ENCODE measurements at places on chromosomes 4 and X.

DNA sequence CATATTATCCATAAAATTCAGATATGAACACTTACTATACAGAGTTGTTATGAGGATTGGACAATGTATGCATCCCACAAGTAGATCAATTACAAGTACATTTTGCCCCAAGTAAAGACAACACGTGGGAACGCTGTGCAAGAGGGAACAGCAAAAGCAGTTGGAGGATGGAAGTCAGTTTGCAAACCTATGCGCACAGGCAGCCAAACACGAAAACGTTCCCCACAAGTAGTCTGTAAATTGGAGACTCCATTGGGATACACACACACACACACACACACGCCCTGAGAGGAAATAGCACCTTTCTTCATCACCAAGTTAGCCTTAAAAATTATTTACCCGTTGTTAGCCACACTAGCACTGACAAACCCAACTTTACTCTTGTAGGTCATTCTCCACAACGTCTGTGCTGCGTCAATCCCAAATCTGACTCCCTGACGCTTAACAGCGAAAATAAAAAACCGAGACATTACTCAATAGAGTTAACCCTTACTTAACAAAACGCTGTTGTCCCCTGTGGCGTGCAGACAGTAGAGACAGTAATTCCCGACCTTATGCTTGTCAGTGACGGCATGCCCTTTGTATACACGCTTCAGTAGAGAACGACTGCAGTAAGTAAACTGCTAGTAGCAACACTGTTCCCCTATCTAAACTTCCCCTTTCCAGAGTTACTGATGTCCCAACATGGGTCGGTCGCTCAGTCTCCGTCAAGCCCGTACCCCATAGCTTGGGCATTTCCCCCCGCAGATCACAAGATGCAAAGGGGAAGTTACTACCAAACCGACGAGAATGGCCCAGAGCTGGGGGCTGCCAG is 730 bp downstream of the MANBA start:
- DNase-seq, result no peak

DNA sequence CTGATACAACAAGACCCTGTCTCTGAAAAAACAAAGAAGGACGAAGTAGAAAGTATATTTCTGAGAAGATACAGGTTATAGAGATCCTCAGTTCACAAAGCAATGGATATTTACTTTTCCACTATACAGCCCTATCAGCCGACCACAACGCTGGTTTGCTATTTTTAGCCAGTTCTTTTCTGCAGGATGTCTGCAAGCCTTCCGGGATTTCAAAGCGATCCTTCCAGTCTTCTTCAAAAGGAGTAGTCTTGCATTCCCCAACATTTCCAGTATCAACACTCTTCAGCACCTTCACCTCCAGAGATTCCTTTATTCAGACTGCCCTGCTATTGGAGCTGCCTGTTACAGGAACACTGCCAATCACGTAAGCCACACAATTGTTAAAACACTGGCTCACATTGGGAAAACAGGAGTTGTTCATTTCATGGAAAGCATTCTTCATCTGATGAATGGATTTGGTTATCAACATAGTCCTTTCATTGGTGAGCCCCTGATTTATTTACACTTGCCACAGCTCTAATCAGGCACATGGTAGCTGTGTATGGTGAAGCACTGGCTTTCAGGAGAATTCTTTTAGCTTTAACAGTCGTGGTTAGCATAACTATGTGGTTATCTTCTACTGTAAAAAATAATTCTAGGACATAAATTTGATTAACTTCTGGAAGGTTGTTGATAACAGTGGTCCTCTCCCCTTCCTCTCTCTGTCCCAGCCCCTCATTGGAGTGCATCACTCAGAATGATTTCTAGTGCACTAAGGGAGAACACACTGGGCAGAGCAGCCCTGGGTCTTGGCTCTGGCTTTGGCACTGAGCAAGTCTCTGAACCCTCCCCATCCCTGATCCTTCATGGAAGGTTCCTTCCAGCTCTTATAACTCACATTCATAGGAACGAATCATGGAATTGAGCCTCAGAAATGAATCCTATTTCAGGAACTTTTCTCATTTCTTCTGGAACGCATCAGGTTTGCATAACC is 109.9 kb upstream of the SORBS2 start:
- DNase-seq, result no peak

DNA sequence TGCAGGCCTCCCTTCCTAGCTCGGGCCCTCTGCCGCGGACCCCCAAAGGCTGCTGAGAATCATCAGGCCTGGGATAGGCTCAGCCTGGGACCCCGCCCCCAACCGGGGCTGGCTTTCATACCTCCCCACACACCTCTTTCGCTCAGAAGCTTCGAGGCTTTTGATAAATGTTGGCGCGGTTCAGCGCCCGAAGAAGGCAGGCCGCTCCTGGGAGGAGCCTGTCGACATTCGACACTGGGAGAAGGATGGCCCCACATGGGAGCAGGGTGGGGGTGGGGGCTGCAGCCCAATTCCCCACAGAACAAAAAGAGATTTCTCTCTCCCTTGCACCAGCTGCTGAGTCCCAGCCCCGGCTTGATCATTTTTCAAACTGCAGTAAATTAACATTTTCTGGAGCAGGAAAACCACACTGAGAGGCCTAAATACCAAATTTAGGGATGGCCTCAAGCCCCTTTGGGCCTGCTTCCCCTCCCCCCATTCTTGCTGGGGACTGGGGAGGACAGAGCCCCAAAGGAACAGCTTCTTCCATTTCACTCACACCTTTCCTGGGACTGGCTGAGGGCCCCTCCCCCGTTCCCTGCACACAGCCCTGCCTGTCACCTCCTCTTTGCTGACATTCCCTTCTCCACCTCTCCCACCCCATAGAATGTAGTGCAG is 112.9 kb upstream of the PJA1 start:
- no peak for DNase-seq

GRCh38 chr4:71380788-71381187 is 42.0 kb downstream of the SLC4A4 start:
- DNase-seq, result no peak

All from activated CD8-positive, alpha-beta memory T cell treated with anti-CD3 and anti-CD28 coated beads, Interleukin-2, amount 50 U/mL, for 4 hours (primary cell).